ENCODE measurements at places on chromosomes 12 and 14. TPM values are rescaled to one million over a fixed set of nuclear protein-coding genes. Genes with fewer than 3 reads are reported as not detected.

The ASB2 gene
- 0.29 TPM for polyA plus RNA-seq

The CD163 gene
- 12.6 TPM for polyA plus RNA-seq

- peak; percentile 38 for DNase-seq
These were observed 759 bp upstream of the KLC1 start for GRCh38 chr14:103628221-103628683.

GRCh38 chr12:75488553-75488952 is 8.0 kb downstream of the GLIPR1 start:
- no peak for DNase-seq

DNA sequence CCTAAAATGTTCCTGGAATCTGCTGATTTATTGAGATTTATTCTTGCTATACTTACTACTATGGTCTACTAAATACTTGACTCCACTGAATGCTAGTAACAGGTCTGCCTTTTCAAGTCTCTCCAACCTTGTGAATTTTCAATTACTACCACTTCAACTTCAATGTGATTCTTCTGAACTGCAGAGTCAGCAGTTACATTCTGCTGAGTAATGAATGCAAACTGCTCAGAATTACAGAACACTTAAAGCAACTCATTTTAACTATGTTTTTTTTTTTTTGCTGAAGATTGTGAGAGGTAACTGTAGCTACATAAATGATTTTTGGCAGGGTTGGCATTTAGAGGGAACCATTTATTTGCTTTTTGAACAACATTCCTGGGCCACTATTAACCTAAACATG is 41.8 kb downstream of the ARF6 start:
- no peak for DNase-seq

DNA sequence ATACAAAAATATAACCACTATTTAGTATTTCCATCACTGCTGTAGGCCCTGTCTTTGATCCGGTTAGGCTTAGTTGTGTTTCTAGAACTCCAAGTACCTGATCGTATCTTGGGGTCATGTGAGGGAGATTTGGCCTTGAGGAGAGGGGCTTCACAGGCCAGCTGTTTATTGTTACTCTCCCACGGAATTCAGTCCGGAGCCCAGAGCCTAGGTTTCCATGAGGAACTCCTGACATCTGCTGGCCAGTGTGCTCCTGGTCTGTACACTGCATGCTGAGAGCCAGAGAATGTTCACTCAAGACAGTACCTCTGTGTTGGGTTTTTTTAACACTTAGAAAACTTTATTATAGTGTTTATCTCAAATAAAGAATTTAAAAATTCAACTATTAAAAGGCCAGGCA is 341.0 kb upstream of the TMEM132C start:
- peak; percentile 24 for DNase-seq

Data from renal pelvis (tissue), 12 donors.